Psoas muscle (tissue), 8 donors: ENCODE measurements at places on chromosomes 7 and 10. TPM values are rescaled to one million over a fixed set of nuclear protein-coding genes. Genes with fewer than 3 reads are reported as not detected.
A peak's percentile ranks its signal among the peaks of the same experiment; 100 is the strongest.

The GIMAP1 gene
- 3.5 TPM for polyA plus RNA-seq

The GIMAP2 gene
- polyA plus RNA-seq, result 3.1 TPM

The C10orf53 gene
- polyA plus RNA-seq, result not detected

The HOXA13 gene
- not detected for polyA plus RNA-seq

- H3K27ac ChIP-seq, result no peak overlapping the region
- no peaks in the 10 kb centered on the region for H3K27me3 ChIP-seq
- H3K4me3 ChIP-seq, result peak overlapping the region; percentile 53
- DNase-seq, result no peak
- no peaks in the 10 kb centered on the region for H3K36me3 ChIP-seq
- H3K4me1 ChIP-seq, result no peaks in the 10 kb centered on the region
Measured at GRCh38 chr7:114048386-114049235, 129.8 kb upstream of the PPP1R3A start.

DNA sequence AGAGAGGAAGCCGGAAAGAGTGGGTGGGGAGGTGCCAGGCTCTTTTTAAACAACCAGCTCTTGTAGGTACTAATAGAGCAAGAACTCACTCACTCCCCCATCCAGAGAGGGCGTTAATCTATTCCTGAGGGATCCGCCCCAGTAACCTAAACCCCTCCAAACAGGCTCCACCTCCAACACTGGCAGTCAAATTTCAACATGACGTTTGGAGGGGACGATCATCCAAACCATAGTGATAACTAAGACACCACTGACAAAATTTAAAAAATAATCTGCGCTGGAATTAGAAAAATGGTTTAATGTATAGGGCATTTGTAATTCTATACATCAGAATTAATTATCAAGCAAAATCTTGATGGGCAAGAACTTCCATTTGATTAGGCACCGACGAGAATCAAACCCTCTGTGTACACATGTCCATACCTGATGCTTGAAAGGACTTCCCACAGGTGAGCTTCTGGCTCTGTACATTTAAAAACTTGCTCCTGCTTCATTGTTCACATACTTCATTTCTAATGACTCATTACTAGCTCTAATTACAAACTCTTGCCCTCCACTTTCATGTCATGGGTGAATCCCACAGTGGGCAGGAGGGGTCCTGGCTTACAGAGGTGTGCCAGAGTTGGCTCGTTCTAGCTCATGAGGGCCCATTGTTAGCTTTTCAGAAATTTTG, 20.6 kb upstream of the KDM7A start:
- no peak overlapping the region for H3K4me3 ChIP-seq
- no peak overlapping the region for H3K27ac ChIP-seq
- DNase-seq, result no peak

DNA sequence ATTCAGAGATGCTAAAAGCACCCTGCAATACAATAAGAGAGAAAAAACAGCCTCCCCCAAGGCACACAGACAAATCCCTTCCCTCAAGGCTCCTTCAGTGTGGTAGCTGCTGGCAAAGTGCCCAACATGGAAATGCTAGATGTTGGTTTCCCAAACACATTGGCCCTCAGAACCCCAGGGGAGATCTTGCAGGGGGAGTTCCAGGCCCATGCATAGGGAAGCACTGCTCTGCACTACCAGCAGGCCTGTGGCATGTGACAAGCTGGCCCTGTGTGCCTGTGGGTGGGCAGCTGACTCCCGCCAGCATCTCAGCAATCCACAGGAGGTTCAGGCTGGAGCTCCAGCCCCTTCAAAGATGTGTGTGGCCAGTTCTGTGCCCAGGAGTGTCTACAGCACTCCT, 16.8 kb upstream of the CSGALNACT2 start:
- H3K36me3 ChIP-seq, result no peaks in the 10 kb centered on the region
- no peak for DNase-seq
- no peak overlapping the region for H3K4me3 ChIP-seq
- H3K27ac ChIP-seq, result no peak overlapping the region
- H3K27me3 ChIP-seq, result no peaks in the 10 kb centered on the region
- H3K4me1 ChIP-seq, result no peaks in the 10 kb centered on the region

GRCh38 chr10:46272863-46273415, 13.9 kb upstream of the ANTXRL start:
- H3K4me3 ChIP-seq, result no peak overlapping the region
- H3K27ac ChIP-seq, result no peak overlapping the region
- H3K36me3 ChIP-seq, result no peaks in the 10 kb centered on the region
- H3K4me1 ChIP-seq, result no peaks in the 10 kb centered on the region
- no peaks in the 10 kb centered on the region for H3K27me3 ChIP-seq

GRCh38 chr7:144547888-144548287, 144.4 kb upstream of the NOBOX start:
- H3K36me3 ChIP-seq, result no peaks in the 10 kb centered on the region
- H3K4me1 ChIP-seq, result no peaks in the 10 kb centered on the region
- no peaks in the 10 kb centered on the region for H3K27me3 ChIP-seq

DNA sequence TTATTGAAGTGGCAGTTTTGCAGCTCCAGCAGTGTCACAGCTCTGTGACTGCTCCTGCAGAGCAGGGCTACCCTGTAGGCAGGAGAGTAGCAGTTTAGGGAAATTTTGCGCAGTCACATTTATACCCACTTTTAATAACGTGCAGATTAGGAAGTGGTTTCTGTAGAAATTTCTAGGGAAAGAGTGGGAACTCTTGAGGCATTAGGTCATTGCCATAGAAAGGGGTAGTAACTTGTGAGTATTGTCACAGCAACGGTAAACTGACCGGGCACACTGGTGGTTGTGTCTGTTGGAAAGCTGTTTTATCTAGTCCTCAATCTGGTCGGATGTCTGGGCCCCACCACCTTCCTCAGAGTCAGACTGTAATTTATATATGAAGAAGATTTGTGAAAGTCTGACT, 51.9 kb downstream of the CDC14C start:
- H3K27ac ChIP-seq, result no peak overlapping the region
- H3K36me3 ChIP-seq, result no peaks in the 10 kb centered on the region
- H3K4me3 ChIP-seq, result no peak overlapping the region
- H3K4me1 ChIP-seq, result no peaks in the 10 kb centered on the region
- DNase-seq, result no peak

GRCh38 chr7:117937753-117938483, 64.7 kb upstream of the CTTNBP2 start:
- H3K27ac ChIP-seq, result no peak overlapping the region
- no peaks in the 10 kb centered on the region for H3K36me3 ChIP-seq
- no peak overlapping the region for H3K4me3 ChIP-seq
- H3K27me3 ChIP-seq, result no peaks in the 10 kb centered on the region

DNA sequence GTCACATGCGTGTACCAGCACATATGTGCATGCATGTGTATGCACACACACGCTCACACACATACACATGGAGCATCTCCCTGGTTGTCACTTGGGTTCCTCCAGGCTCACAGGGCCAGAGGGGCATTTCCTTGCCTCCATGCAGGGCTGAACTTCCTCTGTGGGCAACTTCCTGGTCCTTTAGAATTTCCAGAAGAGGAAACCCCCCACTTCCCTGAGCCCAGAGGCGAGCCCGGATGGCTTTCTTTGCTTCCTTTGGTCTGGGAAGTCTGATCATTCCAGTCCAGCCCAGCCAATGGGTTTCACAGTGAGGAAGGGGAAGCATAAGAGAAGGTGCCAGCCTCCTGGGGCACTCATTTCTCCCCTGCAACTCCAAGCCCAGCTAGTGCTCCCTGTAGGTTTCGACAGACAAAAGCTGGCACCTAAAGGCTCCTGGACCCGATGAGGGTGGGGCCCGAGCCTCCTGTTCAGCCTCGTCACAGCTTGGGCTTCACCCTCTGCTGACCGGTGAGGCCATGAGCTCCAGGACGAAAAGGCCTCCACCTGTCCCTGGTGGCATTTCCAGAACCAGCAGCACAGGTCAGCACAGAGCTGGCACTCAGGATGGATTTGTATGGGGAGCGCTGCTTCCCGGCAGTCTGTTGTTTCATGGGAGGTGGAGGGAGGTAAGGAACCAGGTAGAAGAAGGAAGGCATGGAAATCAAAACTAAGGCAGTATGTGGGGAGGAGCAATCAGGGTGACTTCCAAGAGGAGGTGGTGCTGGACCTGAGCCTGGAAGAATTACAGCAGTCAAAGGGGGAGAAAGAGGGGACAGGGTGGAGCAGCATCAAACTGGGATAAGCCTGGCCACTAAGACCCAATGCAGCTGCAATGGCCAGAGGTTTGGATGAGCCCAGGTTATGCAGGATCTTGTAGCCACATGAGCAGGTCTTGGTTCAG, 23.7 kb downstream of the BTBD16 start:
- H3K4me1 ChIP-seq, result no peaks in the 10 kb centered on the region
- no peak overlapping the region for H3K27ac ChIP-seq
- H3K27me3 ChIP-seq, result peaks cover 1% of the 10 kb centered on the region
- no peak overlapping the region for H3K4me3 ChIP-seq
- H3K36me3 ChIP-seq, result no peaks in the 10 kb centered on the region
- no peak for DNase-seq
